ENCODE measurements at places on chromosomes 2 and 18.

DNA sequence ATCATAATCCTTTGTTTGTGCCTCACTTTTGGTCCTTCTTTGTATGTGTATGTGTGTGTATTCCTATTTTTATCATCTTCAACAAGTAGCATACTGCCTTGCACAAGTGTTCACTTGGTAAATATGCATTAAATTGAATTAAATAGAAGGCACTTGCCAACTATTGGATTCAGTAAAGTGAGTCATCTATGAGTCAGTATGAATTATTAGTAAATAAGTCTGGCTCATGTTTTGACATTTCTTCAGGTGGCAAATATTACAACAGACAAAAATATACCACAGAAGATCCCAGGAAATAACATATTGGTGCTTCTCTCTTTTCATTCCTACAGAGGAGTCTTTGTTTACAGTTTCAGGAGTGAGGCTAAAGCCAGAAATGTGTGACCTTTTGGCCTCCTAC is 84.1 kb downstream of the CDK15 start:
- DNase-seq: no peak

- no peak for DNase-seq
Measured at GRCh38 chr2:6341588-6342129, 524.0 kb downstream of the CMPK2 start.

DNA sequence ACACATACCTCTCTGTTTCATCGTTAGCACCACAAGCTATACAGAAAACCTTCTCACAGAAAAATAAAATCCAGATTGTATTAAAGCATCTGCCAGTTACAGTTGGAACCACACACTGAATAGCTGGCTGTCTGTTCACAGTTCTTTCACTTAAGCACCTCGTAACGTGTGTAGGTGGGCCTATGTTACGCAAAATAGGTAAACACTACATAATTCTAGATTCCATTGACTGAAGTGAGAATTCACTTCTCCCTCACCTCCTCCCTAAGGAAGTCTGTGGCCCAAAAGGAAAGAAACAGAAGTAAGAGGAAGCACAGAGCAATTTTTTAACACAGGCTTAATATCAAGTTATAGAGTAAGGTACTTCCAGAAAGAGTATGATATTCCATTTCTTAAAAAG is 24.9 kb downstream of the PELI1 start:
- no peak for DNase-seq

DNA sequence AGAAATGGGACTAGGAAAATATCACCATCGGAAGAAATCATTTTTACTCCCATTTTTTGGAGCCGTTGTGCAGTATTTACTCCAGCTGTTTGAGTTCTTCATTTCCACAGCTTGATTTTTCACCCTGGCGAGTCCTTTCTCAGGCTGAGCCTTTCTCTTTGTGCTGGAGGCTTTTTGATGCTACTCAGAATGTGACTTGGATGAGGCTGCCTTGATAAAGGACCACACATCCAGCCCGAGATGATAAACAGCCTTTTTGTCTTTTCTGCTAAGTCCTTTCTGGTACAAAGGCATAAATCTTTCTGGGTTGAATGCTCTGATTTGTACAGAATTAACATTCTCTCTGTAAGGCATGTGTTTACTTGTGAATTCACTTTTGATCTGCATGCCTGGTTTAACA is 17.6 kb upstream of the CTDP1 start:
- no peak for DNase-seq

GRCh38 chr18:2121224-2121623 is 450.1 kb downstream of the METTL4 start:
- no peak for DNase-seq

DNA sequence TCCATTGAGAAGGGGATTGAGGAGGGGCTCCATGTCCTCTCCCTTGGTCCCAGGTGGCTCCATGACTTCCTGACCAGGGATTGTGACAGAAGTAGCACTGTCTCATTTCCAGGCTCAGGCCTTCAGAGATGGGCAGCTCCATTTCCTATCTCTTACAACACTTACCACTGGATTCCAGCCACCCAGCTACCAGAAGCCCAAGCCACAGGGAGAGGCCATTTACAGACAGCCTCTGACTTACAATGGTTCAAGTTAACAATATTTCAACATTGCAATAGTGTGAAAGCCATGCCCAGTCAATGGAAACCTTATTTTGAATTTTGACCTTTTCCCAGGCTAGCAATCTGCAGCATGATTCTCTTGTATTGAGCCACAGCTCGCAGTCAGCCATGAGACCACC is 164.9 kb upstream of the AGAP1 start:
- DNase-seq: no peak

- DNase-seq: no peak
Measured at GRCh38 chr18:32480581-32480980, 9.9 kb upstream of the GAREM1 start.

DNA sequence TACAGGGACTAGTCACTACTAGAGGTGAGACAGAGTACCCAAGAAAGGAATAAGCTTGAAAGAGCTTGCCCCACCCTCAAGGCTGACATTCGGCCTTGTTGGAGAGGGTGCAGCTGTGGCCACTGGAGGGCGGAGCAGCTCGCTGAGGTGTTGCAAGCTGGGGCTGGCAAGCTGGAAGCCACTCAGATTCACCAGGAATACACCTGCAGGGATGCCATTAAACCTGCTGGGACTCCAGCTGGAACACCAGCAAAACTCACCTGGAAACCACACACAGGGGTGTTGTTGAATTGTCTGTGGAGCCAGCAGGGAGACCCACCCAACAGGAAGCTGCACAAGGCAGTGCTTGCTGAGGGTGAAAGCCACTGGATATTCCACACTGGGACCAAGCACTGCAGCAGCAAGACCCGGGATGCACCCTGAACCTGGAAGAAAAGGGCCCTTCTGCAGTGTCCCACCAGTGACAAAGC is 26.1 kb downstream of the KCTD18 start:
- DNase-seq: no peak

Measured in CD4-positive, alpha-beta T cell treated with Interleukin-1 beta for 1 hour (primary cell).